ENCODE measurements at places on chromosomes 7 and 10.
A peak's percentile ranks its signal among the peaks of the same experiment; 100 is the strongest.

GRCh38 chr7:87574630-87575029 lies 26.1 kb downstream of the ABCB1 start:
- no peak for DNase-seq

DNA sequence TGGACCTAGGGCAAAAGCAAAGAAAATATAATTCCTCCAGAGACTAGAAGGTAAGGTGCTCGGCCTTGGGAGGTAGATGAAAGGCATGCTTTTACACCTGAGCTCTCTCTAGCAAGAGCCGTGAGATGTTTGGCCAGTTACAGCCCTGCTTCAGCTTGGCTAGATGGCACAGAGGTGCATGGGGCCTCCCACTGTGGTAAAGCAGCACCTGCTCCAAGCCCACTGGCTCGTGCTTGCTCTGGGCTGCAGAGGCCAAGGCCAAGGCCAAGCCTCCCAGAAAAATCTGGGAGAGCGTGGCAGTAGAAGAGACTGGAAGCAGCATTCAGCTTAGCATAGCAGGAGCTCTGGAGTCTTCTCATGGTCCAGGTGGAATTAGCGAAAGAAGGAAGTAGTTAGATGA lies 31.0 kb upstream of the OPALIN start:
- no peak for DNase-seq

GRCh38 chr10:49534670-49535381 lies 4.1 kb downstream of the ERCC6 start:
- no peak for DNase-seq

- no peak for DNase-seq
These were observed 242.1 kb upstream of the PPP1R3A start for GRCh38 chr7:114160925-114161324.

DNA sequence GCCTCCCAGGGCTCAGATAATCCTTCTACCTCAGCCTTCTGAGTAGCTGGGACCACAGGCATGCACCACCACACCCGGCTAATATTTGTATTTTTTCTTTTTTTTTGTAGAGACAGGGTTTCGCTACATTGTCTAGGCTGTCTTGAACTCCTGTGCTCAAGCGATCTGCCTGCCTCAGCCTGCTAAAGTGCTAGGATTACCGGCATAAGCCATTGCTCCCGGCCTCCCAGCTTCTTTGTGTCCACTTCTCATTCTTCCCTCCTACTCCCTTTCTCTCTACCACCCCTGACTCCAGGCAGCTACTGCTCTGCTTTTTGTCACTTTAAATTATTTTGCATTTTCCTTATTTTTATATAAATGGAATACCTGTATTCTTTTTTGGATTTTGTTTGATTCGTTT lies 83.4 kb downstream of the PALS2 start:
- DNase-seq = no peak

DNA sequence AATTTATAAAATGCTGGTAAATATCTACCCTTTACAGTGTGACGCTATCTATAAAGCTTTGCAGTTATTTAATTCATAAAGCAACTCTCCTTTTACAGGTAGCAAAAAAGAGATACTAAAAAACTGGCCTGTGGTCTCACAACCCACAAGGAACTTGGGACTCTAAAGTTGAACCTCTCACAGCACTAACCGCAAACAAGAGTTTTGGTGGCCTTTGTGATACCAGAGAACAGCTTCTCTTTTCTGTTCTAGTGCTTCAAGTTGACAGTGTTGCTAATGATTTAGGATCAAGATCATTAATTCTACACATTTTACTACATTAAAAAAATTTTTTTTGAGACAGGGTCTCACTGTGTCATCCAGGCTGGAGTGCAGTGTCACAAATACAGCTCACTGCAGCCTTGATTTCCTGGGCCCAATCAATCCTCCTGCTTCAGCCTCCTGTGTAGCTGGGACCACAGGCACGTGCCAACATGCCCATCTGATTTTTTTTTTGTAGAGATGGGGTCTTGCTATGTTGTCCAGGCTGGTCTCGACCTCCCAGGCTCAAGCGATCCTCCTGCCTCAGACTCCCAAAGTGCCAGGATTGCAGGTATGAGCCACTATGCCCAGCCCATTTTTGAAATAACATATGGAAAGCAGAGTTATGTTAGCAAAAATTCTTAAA lies 56.0 kb upstream of the ST8SIA6 start:
- DNase-seq = no peak

DNA sequence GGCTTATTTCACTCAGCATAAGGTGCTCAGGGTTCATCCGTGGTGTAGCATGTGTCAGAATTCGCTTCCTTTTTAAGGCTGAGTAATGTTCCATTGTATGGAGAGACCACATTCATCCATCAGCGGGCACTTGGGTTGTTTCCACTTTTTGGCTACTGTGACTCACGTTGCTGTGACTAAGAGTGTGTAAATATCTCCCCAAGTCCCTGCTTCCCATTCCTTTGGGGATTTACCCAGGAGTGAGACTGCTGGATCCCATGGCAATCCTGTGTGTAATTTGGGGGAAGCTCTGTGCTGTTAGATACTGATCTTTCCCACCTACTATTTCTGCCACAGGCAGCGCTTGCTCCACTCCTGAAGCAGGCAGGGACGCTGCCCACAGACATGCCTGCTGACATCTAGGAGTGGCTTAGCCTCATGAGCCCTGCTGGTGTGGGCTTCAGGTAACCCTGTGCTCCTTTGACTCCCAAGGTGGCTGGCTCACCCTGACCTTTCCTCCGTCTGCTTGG lies 346.0 kb downstream of the FRMD4A start:
- no peak for DNase-seq

DNA sequence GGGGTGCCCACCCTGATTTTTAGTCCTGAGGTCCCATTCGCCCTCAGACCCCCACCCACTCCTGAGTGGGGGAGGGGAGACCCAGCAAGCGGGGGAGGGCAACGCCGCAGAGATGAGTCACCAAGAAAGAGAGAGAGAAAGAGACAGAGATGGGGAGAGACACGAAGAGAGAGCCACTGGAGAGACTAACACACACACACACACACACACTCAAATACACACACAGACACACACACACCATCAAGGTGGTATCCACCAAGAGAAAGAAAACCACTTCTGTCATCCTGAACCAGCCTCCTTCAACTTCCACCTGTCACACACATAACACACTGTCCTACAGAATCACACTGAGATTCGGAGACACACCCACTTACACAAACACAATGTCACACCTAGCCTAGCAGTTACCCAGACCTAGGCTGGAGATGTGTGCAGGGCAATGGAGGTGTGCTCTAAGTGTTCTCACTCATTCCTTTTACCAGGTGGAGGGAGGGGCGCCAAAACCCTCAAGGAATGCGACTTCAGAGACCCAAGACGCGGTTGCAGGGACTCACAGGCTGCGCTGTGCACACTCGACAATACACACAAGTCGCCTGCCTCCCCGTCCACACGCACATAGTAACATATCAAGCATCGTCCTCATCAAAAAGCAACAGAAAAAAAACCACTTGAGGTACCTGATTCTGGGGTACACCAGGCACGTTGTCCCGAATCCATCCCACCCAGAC lies 3.9 kb upstream of the VGF start:
- no peak for DNase-seq

DNA sequence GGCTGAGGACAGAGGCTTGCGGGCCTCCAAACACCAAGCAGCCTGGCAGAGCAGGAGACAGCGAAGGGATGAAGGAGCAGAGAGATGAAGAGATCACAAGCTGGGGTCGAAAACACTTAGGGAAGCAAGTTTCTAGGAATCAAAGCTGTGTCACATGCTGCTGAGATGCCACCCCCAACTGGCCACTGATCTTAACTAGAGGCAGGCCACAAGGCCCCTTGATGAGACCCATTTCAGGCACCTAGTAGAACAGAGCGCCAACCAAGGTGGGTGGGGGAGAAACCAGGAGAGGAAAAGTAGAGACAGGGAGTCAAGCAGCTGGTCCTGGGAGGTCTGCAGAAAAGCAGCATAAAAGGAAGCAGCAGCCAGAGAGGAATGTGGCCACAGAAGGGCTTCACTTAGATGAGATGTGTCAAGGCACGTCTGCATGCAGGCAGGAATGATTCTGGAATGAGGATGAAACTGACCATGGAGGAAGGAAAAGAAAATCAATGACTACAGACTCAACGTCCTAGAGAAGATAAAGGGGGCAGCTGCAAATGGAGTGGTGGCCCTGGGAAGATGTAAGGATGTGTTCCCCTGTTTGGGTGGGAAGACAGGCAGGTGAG lies 85.0 kb upstream of the DDC start:
- no peak for DNase-seq

- DNase-seq = no peak
These were observed 112.1 kb downstream of the LMBR1 start for GRCh38 chr7:156780724-156781455.

- DNase-seq = no peak
These were observed 5.3 kb upstream of the OLAH start for GRCh38 chr10:15038416-15038815.

GRCh38 chr10:92681306-92681834 lies 8.4 kb upstream of the HHEX start:
- no peak for DNase-seq

- no peak for DNase-seq
These were observed 386.8 kb upstream of the NFE2L3 start for GRCh38 chr7:25765110-25765655.

GRCh38 chr7:4682621-4683042 lies 537 bp downstream of the FOXK1 start:
- DNase-seq = no peak

- DNase-seq = no peak
These were observed 3.9 kb downstream of the CH25H start for GRCh38 chr10:89203237-89203636.

- no peak for DNase-seq
These were observed 19.1 kb upstream of the SOSTDC1 start for GRCh38 chr7:16484453-16485158.

- no peak for DNase-seq
These were observed 65.2 kb downstream of the BMPER start for GRCh38 chr7:33970536-33970935.

- no peak for DNase-seq
These were observed 33.5 kb downstream of the DPY19L1 start for GRCh38 chr7:35003679-35004303.

DNA sequence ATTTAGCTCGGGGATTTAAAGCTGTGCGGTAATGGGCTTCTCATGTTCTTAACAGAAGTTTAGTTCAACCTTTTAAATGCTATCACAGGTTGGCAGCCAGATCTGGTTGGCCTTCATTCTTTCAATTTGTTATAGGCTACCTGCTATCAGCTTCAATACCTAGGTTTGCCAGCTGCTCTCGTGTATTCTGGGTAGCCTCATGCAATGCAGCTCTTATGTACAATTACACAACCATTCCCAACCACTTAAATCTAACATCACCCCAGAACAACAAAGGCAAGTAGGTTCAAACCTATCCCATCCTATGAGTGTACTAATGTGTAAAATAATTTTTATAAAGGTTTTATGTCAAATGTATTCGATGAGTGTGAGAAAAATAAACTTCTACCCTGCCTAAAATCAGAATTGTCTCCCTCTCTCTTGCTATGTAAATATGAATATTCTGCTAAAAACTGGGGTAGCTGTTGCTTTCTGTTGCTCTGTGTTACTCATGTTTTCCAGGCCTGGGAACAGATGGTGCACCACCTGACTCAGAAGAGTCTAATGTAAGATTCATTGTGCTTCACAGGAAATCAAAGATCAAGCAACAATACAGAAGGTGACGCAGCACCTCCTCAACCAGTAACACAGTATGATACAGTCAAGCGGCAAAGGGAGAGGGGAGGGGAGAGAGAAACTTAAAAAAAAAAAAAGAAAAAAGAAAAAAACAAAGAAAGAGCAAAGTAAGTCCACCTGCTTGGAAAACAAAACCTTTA lies 188.6 kb downstream of the ETV1 start:
- no peak for DNase-seq

DNA sequence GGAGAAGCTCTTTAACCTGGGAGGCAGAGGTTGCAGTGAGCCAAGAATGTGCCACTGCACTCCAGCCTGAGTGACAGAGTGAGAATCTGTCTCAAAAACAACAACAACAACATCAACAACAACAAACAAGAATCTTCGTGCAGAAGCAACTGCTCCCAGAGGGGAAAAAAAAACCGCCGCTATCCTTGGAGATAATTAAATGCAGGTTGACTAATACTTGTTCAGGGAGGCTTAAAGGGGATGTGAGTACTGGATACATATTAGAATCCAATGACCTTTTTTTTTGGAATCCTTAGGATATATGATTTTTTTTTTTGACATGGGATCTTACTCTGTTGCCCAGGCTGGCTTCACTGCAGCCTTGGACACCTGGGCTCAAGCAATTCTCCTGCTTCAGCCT lies 89.6 kb upstream of the FAM171A1 start:
- no peak for DNase-seq

GRCh38 chr7:88401009-88401623 lies 94.4 kb upstream of the STEAP4 start:
- DNase-seq = no peak

DNA sequence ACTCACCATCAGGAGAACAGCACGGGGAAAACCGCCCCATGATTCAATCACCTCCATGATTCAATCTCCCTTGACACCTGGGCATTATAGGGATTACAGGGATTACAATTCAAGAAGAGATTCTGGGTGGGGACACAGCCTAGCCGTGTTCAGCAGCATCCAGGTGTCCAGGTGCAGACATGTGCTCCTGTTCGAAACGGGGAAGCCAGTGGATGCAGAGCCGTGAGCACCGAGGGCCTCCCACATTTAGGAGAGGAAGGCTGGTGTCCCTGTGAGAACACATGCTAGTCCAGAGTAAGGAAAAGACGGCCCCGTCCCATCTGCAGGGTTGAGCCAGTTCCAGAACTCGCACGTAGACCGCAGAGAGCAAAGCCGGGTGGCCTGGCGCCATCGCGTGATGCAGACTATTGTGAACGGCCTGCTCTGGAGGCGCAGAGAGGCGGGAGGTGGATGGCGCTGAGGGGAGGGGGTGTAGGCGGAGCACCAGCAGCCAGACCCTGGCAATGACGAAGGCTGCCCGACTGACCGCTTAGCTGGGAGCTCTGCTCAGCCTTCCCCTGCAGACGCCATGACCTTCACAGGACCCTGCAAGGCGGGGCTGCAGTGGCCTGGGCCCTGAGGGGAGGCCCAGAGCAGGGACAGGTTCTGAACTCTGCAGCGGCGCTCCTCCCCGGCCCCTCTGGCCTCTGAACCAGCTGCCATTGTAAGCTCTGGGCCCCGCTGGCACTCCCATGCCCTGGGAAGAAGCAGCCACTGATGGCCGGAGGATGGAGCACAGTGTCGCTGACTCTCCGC lies 141.6 kb upstream of the TCERG1L start:
- peak; percentile 49 for DNase-seq

DNA sequence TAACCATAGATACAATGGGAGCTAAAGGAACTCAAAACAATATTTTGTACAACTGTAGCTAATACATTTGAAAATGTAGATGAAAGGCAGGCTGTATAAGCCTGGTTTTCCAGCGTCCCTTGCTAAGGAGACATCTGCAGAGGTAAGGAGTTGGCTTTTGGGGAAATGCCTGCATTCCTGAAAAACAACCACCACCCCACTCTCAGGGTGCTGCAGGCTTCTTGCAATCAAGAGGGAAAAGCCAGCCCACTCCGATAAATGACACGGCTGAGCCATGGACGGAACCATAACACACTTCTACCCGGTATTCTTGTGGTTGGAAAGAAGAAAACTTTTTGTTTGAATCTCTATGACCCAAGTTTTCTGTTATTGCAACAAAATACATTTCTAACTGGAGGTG lies 200.3 kb downstream of the TEX36 start:
- DNase-seq = no peak

All from substantia nigra (tissue), 51 donors.